Iris pigment epithelial cell (primary cell): ENCODE measurements at places on chromosomes 6 and 20.
A peak's percentile ranks its signal among the peaks of the same experiment; 100 is the strongest.

DNA sequence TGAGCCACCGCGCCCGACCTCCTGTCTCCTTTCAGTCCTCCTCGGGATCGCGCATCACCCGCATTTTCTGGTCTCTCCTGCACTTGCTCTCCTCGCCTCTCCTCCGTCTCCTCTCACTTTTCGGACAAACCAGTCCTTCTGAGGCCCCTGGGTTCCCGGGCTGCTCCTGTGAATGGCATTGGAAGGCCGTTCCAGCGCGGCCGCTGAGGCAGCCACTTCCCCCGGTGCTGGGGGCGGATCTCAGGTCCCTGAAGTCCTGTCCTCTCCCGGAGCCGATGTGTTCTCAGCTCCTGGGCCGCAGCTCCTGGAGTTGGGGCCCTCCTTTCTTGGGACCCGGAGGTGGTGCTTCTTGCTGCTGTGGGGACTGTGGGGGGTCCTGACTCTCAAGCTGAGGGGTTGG is 803 bp downstream of the MICB start:
- DNase-seq = peak; percentile 21

- no peak for DNase-seq
Measured at GRCh38 chr6:33583591-33584155, 3.6 kb upstream of the BAK1 start.

- no peak for DNase-seq
Measured at GRCh38 chr6:66838764-66839163, 1131.7 kb upstream of the EYS start.

GRCh38 chr20:48405909-48406308 is 421.9 kb downstream of the PREX1 start:
- DNase-seq = no peak

GRCh38 chr6:95614094-95614493 is 36.8 kb downstream of the MANEA start:
- DNase-seq = peak; percentile 47

- DNase-seq = no peak
Measured at GRCh38 chr6:152091201-152091600, 283.7 kb downstream of the ESR1 start.

DNA sequence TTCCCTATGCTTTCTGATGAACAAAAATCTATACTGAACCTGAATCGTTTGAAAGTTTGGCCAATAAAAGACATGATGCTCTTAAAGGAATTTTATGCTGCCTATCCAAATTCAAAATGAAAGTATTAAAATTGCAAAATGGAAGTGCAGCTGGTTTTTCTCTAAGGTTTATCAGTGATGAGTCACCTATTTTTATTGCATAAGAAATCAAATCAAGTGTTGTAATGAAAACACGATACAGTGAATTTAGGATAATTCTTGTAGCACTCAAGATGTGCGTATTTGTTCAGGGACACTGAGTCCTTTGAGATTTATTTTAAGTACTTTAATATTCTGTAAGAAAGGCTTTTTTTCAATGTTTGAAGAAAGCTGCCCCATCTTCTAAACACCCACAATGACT is 409.5 kb downstream of the ADGRB3 start:
- DNase-seq = peak; percentile 50

- DNase-seq = no peak
Measured at GRCh38 chr20:56626367-56627121, 2.6 kb upstream of the TFAP2C start.

GRCh38 chr20:39547546-39548408 is 585.6 kb downstream of the DHX35 start:
- no peak for DNase-seq

DNA sequence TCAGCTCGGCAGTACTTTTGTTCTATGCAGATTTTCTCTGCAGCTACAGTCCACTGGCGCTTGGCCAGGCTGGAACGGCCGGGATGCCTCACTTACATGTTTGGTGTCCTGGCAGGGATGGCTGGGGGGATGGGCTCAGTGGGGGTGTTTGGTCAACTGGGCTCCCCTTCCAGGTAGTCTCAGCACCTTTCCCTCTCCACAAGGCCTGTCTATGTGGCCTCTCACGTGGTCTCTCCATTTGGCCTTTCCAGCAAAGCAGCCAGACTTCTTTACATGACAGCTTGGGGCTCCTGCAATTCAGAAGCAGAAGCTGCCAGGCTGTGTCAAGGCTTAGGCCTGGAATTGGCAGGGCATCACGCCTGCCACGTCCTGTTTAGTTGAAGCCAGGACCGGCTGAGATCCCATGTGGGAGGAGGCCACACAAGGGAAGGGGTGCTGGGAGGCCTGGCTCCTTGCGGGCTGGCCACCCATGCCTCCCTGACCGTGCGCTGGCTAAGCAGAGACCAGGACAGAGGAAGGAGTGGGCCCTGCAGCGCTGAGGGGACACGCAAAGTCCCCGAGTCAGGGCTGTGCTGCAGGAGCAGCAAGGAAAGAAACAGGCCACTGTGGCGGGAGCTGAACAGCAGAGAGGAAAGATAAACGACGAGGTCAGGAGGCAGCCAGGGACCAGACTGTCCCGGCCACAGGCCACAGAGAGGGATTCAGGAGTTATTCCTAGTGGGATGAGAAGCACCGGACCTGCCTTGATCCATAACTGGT is 38.9 kb downstream of the MGME1 start:
- peak; percentile 25 for DNase-seq

DNA sequence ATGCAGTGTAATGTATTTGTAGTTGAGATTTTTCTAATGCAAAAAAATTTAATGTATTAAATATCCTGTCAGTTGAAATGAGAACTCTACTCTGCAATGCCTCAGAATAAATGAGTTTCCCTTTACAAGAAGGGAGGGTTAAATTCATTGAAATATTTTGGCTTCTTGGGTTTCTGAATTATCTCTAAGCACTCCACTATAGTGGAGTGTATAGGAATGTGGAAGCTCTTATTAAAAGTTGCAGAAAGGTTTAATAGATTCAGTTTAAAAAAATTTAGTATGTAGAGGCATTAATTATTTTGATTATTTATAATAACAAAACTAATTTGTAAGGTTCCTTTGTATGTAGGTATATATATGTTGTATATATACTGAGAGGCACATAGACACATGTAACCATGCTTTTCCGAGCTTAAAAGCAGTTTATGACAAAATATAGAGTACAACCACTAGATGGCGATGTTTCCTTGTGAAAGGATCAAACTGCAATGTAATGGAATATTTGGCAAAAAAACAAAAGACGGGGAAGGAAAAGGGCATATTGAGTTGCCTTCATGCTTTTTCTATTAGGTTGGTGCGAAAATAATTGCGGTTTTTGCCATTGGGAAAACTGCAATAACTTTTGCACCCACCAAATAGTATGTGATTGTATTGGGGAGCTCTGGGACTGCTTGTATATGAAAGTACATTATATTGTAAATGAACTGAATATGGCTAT is 144.2 kb downstream of the MYO6 start:
- DNase-seq = peak; percentile 74
